Right lobe of liver (tissue), 6 donors: ENCODE measurements at places on chromosomes 4 and X.

GRCh38 chrX:108399418-108400165 lies 38.6 kb downstream of the COL4A6 start:
- H3K4me1 ChIP-seq: no peaks in the 10 kb centered on the region
- H3K4me3 ChIP-seq: no peak overlapping the region
- H3K27me3 ChIP-seq: no peaks in the 10 kb centered on the region
- no peaks in the 10 kb centered on the region for H3K36me3 ChIP-seq
- no peak overlapping the region for H3K27ac ChIP-seq

DNA sequence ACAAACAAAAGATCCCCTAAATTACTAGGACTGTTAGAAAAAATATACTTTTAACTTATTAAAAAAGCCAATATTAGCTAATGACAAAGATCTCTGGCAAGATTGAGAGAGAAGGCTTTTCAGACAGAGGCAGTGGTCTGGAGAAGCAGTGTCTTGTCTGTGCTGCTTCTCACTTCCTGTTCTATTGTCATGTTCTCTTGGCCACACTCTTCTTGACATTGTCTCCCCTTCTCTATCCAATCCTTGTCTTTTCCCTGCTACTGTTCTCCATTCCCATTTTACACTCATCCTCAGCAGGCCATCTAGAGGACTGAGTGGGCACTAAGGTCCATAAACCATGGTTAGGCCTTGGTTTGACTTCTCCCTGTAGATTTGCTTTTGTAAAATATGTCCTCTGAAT lies 14.0 kb upstream of the TAPT1 start:
- no peak overlapping the region for H3K27ac ChIP-seq
- H3K4me3 ChIP-seq: no peak overlapping the region
- H3K36me3 ChIP-seq: no peaks in the 10 kb centered on the region
- no peak for DNase-seq
- no peaks in the 10 kb centered on the region for H3K27me3 ChIP-seq

GRCh38 chrX:42694260-42694815 lies 83.6 kb downstream of the PPP1R2C start:
- H3K4me1 ChIP-seq: no peaks in the 10 kb centered on the region
- H3K4me3 ChIP-seq: no peak overlapping the region

GRCh38 chr4:76515975-76516843 lies 81.2 kb downstream of the SHROOM3 start:
- no peaks in the 10 kb centered on the region for H3K36me3 ChIP-seq
- no peaks in the 10 kb centered on the region for H3K27me3 ChIP-seq
- no peak overlapping the region for H3K4me3 ChIP-seq
- no peak for DNase-seq

GRCh38 chr4:177125656-177126055 lies 184.0 kb upstream of the NEIL3 start:
- H3K27ac ChIP-seq: no peak overlapping the region
- H3K27me3 ChIP-seq: no peaks in the 10 kb centered on the region
- H3K4me3 ChIP-seq: no peak overlapping the region
- no peaks in the 10 kb centered on the region for H3K4me1 ChIP-seq
- DNase-seq: no peak

DNA sequence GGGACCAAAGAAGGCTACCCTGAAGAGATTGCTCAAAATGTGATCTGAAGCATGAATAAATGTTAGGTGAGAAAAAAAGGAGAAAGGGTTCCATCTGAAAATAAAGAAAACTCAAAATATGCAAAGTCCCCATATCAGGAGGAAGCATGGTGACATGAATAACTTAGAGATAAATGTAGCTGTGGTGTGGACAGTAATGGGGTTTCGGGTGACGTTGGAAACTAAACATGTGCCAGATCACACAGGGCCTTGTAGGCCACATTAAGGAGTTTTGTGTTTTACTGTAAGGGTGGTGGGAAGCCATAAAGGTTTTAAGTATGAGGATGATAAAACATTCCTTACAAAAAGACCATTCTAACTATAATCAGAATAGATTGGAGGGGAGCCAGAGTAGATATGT lies 40.3 kb upstream of the ACSL4 start:
- H3K27ac ChIP-seq: no peak overlapping the region
- no peak overlapping the region for H3K4me3 ChIP-seq
- no peaks in the 10 kb centered on the region for H3K36me3 ChIP-seq
- H3K4me1 ChIP-seq: no peaks in the 10 kb centered on the region
- DNase-seq: no peak
- peaks cover 37% of the 10 kb centered on the region for H3K27me3 ChIP-seq

- H3K4me1 ChIP-seq: peaks cover 15% of the 10 kb centered on the region
- H3K36me3 ChIP-seq: no peaks in the 10 kb centered on the region
- H3K27me3 ChIP-seq: no peaks in the 10 kb centered on the region
- H3K27ac ChIP-seq: no peak overlapping the region
Measured at GRCh38 chr4:73859614-73860088, 6.6 kb downstream of the PF4V1 start.

GRCh38 chr4:183437452-183437851 lies 7.0 kb upstream of the CDKN2AIP start:
- no peak overlapping the region for H3K4me3 ChIP-seq
- H3K27me3 ChIP-seq: no peaks in the 10 kb centered on the region
- no peak for DNase-seq
- no peak overlapping the region for H3K27ac ChIP-seq

- DNase-seq: no peak
- H3K27ac ChIP-seq: no peak overlapping the region
- no peak overlapping the region for H3K4me3 ChIP-seq
- peaks cover 4% of the 10 kb centered on the region for H3K27me3 ChIP-seq
- H3K36me3 ChIP-seq: no peaks in the 10 kb centered on the region
- no peaks in the 10 kb centered on the region for H3K4me1 ChIP-seq
Measured at GRCh38 chr4:168540503-168541265, 43.8 kb downstream of the PALLD start.

DNA sequence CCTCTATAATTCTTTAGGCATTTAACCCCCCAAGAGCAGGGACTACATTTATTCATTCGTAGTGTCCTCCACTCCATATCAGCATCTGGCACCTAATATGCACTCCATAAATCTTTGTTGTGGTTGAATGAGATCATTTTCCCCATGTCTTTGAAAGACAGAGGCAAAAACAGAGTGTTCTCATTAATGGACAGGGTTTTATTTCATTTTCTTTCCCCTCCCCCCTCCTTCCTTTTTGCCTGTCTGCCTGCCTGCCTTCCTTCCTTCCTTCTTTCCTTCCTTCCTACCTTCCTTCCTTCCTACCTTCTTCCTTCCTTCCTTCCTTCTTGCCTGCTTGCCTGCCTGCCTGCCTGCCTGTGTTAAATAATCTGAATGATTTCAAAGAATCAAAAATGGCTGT lies 83.2 kb downstream of the SHROOM3 start:
- H3K4me1 ChIP-seq: no peaks in the 10 kb centered on the region
- H3K36me3 ChIP-seq: no peaks in the 10 kb centered on the region
- H3K4me3 ChIP-seq: no peak overlapping the region
- H3K27me3 ChIP-seq: no peaks in the 10 kb centered on the region
- no peak for DNase-seq

DNA sequence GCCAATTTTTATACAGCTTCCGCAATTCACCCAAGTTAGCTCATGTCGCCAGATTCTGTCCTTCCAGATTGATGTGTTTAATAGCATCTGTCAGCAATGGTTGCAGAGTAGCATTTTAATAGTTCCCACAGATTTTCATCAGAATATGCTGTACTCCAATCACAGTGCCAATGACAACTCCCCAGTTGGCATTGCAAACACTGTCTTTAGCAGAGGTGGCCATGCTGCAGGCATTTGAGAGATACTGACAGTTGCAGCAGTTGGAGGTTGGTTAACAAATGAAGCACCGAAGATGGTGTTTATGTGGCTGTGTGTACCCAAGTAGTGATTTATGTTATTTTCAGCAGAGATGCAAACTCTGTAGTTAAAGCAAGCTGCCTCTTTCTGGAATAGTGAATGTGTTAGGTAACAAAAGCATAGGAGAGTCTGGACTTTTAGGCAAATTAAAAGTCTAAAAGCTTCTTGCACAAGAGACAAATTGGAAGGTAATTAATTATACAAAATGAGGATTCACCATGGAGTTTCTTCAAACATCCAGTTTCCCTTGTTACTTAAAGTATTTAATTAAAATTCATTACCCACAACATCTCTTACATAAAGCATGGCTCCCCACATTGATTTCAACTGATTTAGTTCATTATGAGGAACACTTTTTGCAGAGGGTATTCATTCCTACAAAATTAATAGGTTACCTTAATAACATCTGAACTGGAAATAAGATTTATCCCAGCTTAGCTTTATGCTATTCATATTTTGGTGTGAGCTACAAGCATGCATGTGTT lies 65.2 kb downstream of the PARM1 start:
- DNase-seq: no peak
- H3K4me1 ChIP-seq: no peaks in the 10 kb centered on the region

GRCh38 chrX:53004038-53004437 lies 44.6 kb upstream of the GPR173 start:
- no peak overlapping the region for H3K27ac ChIP-seq
- H3K27me3 ChIP-seq: peaks cover 14% of the 10 kb centered on the region
- no peaks in the 10 kb centered on the region for H3K36me3 ChIP-seq
- DNase-seq: no peak
- H3K4me3 ChIP-seq: no peak overlapping the region

GRCh38 chr4:153955327-153955726 lies 166.4 kb upstream of the SFRP2 start:
- H3K4me3 ChIP-seq: no peak overlapping the region
- no peak overlapping the region for H3K27ac ChIP-seq
- no peaks in the 10 kb centered on the region for H3K36me3 ChIP-seq
- H3K4me1 ChIP-seq: no peaks in the 10 kb centered on the region

DNA sequence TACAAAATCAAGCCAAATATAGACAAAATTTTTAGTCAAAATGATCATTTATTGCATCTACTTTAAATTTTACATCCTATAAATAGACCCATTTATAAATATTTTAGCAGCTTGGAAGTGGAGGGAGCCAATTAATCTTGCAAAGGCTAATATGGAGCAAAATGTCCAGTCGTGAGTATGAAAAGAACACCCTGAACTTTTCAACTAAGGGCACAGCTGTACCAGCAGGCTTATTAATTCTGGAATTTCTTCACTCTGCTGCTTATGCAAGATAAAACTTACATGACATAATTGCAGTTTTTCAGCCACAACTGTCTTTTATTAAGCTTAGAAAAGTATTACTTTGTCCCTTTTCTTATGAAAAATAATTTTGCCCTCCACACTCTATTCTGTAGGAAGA lies 22.9 kb upstream of the USP53 start:
- H3K4me3 ChIP-seq: no peak overlapping the region
- no peaks in the 10 kb centered on the region for H3K27me3 ChIP-seq
- DNase-seq: no peak
- no peak overlapping the region for H3K27ac ChIP-seq
- H3K36me3 ChIP-seq: no peaks in the 10 kb centered on the region

- no peak for DNase-seq
- H3K27ac ChIP-seq: no peak overlapping the region
Measured at GRCh38 chr4:67104145-67104544, 441.2 kb downstream of the CENPC start.

DNA sequence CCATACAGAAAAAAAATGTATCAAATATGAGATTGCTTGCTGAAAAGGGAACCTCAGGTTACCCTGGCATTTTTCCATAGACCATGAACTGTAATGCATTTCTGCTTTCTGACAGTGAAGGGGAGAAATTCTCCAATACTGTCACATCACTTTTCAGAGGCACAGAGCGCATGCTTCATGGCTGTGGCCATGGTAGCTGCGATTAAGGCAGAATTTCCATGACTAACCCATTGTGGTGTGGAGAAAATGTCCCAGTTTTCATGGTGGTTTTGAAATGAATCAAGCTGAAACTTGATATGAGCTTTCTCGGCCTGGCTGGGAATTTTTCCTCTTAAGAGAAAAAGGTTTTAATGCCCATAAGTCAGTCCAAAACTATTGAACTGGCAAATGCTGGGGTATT lies 39.5 kb upstream of the MAP3K15 start:
- no peaks in the 10 kb centered on the region for H3K27me3 ChIP-seq
- H3K27ac ChIP-seq: no peak overlapping the region
- DNase-seq: no peak

DNA sequence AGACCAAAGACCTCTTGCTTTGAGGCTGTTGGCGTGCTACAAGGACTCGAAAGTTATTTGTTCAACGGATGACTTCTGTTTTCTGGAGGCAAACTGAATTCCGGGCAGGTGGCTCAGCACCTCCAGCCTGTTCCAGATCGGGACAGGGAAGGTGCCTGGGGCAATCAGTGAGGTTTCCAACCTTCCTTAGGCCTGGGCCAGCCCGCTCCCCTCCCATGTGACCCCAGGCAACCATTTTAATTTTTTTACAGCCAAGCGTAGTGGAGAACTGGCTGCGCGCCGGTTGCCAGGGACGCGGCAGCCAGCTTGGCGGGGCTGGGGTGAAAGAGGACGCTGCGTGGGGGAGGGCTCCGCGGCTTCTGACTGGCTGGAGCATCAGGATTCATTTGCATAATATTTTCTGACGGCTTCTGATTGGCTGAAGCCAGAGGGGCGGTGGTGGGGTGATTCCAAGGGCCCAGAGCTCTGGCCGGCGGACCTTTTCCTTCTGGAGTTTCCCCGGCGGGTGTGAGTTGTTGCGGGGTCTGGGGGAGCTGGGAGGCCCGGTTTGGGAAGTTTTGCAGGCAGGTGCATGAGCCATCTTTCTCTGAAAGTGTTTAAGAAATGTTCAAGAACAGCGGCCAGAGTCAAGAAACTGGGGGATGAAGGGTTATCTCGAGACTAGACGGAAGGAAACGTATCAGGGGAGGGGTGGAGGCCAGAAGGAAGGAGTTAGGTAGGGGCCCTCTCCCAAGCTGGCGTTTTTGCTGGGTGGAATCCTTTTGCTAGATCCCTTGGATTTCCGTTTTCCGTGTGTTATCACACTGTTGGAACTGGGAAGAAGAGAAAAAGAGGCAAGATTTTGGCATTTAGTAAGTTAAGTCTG lies at the start of gene MID1IP1:
MID1IP1 (plus strand) TSS at position 479 of the 865 bp plus-strand sequence. CDS start 3,488 bp downstream, outside the sequence.
- H3K4me3 ChIP-seq: peak within 1 kb of the TSS; percentile 69
- peak; percentile 93 for DNase-seq
- no peaks in the 10 kb centered on the region for H3K27me3 ChIP-seq
- H3K27ac ChIP-seq: peak within 1 kb of the TSS; percentile 83
- H3K4me1 ChIP-seq: no peaks in the 10 kb centered on the region
- no peaks in the 10 kb centered on the region for H3K36me3 ChIP-seq

DNA sequence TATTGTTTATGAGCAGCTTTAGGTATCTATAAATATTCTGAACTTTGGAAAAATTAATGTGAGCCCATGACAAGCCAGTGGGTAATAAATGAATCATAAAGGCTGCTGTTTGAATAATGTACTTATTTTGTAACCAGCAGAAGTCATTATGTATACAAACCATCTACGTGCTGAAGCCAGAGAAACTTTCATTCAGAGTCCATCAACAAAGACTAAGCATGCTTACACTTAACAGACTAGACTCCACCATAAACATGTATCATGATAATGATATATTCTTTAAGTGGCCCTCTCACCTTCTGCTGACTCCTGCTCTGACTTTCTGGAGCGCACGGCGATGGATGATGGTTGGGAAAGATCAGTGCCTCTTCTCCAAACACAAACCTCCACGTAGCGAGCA lies 72.0 kb downstream of the SMARCA5 start:
- no peak for DNase-seq
- H3K36me3 ChIP-seq: no peaks in the 10 kb centered on the region
- H3K4me3 ChIP-seq: no peak overlapping the region
- no peak overlapping the region for H3K27ac ChIP-seq
- no peaks in the 10 kb centered on the region for H3K27me3 ChIP-seq
